ENCODE measurements at places on chromosomes 6 and 20.

DNA sequence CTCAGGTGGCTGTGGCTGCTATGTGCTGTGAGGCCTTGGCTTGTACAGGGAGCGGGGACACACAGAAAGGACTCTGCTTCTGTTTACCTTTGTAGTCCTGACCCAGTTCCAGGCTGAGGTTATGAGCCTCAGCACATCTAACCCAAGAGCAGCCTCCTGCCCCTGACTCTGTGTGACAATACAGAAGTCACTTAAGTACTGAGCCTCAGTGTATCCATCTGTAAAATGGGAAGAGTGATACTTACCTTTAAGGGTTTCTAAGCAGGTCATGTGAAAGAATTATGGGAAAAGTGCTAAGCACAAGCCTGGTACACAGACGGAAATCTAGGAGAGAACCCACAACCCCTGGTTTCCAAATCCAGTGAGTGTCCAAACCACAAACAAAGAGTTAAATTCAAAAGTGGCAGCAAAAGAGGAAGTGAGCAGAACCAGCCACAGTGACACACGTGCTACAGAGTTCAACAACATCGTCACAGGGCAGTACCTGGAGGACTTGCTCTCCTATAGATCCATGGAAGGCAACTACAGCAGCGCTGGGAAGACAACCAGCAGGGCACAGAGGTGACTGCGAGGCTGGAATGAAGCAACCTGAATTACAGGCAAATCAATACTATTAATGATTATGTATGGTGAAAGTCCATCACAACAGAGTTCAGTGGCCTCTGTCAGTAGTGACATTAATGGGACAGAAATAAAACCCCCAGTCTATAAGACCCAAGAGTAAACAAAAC lies 12.5 kb downstream of the TRIM26 start:
- no peak for DNase-seq

GRCh38 chr6:3315841-3316240 lies 57.1 kb downstream of the PSMG4 start:
- no peak for DNase-seq

DNA sequence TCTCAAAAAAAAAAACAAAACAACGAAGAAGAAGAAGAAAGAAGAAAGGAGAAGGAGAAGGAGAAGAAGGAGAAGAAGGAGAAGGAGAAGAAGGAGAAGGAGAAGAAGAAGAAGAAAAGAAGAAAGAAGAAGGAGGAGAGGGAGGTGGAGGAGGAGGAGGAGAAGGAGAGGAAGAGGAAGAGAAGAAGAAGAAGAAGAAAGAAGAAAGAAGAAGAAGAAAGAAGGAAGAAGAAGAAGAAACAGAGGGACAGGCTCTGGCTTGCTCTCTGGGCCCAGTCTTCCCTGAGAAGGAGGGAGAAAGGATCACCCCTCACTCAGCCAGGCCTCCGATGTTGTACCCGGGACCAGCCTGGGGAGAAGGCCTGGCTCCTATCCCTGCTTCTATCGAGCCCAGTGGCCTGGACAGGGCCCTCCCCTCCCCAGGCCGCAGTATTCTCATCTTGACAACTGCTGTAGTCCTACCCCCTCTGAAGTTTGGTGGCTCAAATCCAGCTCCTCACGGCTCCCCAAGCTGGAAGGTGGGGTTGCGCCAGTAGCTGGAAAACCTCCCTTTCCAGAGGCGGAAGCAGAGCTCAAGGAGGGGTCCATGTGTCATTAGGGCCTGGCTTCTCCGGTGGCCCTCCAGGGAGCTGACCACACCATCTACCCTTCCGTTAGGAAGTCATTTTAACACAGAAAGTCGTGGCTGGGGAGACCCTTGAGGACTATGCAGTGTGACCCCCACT lies 18.9 kb downstream of the C6orf132 start:
- no peak for DNase-seq

DNA sequence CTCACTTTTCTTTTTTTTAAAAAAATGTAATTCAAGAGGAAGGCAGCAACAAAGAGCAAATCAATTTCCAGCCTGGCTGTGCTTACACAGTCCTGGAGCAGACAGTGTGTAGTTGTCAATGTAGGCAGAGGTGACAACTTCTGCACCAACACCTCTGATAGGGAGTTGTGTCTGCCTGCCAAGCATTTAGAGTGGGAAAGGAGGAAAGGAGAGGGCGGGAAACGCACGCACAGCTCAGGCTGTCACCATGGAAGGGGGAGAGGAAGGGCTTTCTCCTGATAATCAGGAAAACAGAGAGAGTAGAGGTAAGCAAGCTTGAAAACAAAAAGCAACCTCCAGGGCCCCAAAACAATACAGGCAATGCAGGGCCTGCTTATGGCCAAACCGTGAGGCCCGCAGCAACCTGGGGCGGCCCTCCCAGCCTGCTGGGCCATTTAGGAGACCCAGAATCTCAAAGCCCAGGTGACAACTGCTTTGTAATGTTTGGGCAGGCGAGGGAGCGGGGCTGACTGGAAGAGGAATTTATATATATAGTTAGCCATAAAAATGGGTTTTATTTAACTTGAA lies 41.5 kb upstream of the GFOD1 start:
- no peak for DNase-seq

DNA sequence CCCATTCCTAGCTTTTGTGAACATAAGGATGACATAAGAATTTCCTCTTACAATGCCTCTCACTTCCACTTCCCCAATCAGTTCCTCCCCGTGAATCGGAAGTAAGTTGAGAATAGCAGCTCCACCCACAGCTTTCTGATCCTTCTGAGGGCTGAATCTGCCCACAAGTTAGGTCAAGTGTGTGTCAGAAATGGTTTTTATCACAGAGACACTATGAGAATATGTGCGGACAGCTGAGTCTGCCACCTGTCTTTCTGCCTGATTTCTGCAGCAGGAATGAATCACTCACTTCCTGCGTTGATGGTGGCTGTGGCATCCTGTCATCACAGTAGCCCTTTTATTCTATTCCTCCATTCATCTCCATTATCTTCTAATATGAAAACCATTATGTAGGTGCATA lies 70.2 kb downstream of the RIN2 start:
- DNase-seq, result peak; percentile 63

DNA sequence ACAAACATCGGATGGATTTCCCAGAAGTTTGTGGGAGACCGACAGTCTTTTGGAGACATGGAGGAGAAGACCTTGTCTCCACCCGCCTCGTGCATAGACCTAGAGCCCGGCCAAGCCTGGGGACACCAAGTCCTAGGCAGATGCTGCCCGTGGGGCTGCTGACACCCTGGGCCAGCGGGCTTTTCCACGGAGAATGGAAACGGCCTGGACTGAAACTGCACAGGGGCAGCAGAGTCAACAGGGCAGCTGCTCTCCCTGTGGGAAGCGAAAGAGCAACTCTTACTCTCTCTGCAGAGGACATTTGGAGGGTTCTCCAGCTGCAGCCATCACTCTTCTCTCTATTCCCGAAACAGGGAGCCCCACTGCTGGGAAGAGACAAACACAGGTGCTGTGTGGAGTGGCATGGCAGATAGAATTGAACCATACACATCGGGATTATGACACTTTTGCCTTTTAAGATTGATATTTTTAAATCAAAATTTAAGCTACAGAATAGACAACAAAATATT lies 401.2 kb downstream of the THBS2 start:
- DNase-seq, result no peak

GRCh38 chr6:116568111-116568510 lies 3.2 kb upstream of the RWDD1 start:
- no peak for DNase-seq

- DNase-seq, result no peak
These were observed 386.8 kb downstream of the HDGFL1 start for GRCh38 chr6:22956029-22956681.

GRCh38 chr20:47700327-47700726 lies 85.0 kb downstream of the SULF2 start:
- no peak for DNase-seq

DNA sequence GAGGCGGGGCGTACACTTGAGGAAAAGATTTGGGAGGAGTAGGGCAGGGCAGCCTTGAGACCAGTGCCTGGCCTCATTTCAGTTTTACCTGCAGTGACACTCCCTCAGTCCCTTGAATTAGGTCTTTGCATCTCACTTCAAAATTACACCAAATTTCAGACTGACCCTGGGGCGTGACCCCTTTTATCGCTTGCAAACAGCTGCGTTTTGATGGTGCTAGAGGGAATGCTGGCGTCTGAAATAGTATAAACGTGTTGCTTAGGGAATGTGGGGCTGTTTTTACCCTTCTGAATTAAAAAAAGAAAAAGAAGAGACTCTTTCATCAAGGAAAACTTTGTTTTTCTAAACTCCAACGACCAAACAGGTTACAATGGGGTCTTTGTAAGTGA lies 21.0 kb downstream of the COL9A1 start:
- DNase-seq, result no peak

- no peak for DNase-seq
These were observed 111.6 kb upstream of the UST start for GRCh38 chr6:148635070-148635743.

DNA sequence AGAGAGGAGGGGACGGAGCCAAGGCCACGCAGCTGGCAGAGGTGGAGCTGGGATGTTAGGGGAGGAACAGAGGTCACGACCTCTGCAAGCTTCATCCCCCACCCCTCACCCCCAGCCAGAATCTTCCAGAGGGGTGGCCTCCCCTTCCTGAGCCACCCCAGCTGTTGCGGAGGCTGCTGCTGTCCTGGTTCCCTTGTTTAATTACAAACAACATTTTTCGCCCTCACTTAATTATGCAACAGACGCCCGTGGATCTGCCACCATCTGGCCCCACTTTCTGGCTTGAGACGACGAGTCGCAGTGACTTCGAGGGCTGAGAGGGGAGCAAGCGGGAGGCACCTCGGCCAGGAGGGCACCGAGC lies 153.7 kb upstream of the PTPN1 start:
- DNase-seq, result no peak

GRCh38 chr20:13085275-13085674 lies 76.5 kb downstream of the SPTLC3 start:
- no peak for DNase-seq

DNA sequence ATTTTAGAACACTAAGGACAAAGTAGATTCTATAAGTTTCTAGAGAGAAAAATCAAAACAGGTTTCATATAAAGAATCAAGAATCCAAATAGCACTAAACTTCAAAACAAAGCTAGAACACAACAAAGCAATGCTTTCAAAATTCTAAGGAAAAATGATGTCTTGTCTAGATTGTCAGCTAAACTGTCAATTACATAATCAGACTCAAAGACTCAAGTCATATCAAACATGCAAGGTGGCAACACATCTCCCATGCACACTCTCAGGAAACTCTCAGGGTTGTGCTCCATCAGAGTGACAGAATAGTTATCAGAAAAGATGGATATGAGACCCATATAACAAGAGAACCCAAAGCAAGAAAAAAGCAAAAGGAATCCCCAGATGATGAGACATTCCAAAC lies 23.9 kb downstream of the HACE1 start:
- no peak for DNase-seq

DNA sequence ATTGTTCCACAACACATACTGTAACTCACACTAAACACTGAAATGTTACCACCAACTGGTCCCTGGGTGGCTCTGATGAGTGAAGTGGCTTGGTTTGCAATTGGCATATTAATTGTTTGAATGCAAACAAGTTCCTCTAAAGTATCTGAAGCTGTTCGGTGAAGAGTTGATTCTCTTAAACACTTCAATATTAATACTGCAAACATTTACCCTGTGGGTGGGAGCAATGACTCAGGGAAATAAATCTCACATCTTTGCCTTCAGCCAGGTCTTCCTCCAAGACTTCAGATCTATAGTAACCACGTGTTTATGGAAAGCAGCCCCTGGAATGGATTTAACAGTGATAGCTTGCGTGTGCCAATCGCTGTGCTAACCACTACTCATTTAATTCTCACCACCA lies 176.0 kb downstream of the MAFB start:
- DNase-seq, result no peak

GRCh38 chr6:28711788-28712341 lies 186.2 kb downstream of the GPX5 start:
- DNase-seq, result no peak

- DNase-seq, result no peak
These were observed 259.1 kb upstream of the CEP162 start for GRCh38 chr6:84486526-84486925.

GRCh38 chr6:63732336-63732735 lies 96.7 kb downstream of the PHF3 start:
- DNase-seq, result peak; percentile 10

DNA sequence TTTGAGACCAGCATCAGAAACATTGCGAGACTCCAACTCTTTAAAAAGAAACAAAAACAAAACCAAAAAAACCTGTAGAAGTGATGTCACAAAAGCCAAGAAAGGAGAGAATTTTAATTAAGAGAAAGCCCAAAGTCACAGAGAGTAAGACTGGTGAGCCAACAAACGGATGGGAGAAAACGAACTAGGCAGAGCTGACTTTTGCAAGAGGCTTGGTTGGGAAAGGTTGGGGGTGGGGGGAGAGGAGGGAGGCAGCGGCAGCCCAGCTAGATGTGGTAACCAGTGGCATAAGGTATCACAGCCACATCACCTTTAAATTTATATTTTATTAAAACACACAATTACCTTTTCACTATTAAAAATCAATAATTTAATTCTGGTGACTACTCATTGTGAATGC lies 23.5 kb downstream of the NOL7 start:
- DNase-seq, result no peak

GRCh38 chr6:136586295-136586694 lies 36.1 kb upstream of the MAP7 start:
- DNase-seq, result peak; percentile 87

GRCh38 chr20:40008177-40008576 lies 680.9 kb downstream of the MAFB start:
- DNase-seq, result no peak

DNA sequence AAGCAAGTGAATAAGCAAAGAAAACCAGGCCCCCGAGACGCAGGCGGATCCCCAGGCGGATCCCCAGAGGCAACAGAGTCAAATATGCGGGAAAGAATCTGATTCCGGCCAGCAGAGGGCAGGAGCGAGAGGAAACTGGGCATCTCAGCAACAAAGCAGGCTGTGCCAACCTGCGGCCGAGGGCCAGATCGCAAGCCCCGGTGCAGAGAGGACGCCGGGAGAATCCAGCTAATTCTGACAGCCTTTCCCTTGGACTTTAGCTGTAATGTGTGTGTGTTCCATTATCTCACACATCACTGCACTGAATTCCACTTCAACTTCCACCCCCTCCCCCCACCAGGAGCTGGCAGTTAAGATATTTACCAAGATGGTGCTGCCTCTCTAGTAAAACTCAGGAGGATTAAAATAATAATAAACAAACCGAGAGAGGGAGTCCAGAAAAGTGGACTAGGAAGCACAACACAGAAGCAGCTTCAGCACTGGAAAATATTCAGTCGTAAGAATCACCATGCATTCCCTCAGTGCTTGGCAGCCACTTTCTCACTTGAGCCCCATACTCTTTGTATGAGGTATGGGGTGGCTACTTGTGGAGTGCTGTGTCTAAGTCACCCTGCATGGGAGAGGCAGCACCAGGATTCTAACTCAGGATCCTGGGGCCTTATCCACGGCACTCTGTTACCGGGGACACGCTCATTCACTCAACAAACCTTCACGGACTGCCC lies 66.2 kb upstream of the SNX9 start:
- peak; percentile 76 for DNase-seq

GRCh38 chr6:28349344-28349891 lies 329 bp upstream of the ZKSCAN3 start:
- DNase-seq, result no peak

GRCh38 chr6:2229039-2229438 lies 16.4 kb downstream of the GMDS start:
- DNase-seq, result peak; percentile 64

- no peak for DNase-seq
These were observed 1.1 kb upstream of the PHF10 start for GRCh38 chr6:169725125-169726048.

All from NCI-H226 (cell line).